ENCODE measurements at places on chromosomes 6 and 20. TPM values are rescaled to one million over a fixed set of nuclear protein-coding genes. Genes with fewer than 3 reads are reported as not detected.

PPP1R10 gene
- total RNA-seq: 67.4 TPM

GRCh38 chr6:10838794-10839333 lies 525 bp upstream of the MAK start:
- peaks cover 31% of the 10 kb centered on the region for H3K4me1 ChIP-seq
- DNase-seq: peak; percentile 63
- H3K4me3 ChIP-seq: peak overlapping the region; percentile 73
- H3K27ac ChIP-seq: peak overlapping the region; percentile 98
- peaks cover 45% of the 10 kb centered on the region for H3K27me3 ChIP-seq

DNA sequence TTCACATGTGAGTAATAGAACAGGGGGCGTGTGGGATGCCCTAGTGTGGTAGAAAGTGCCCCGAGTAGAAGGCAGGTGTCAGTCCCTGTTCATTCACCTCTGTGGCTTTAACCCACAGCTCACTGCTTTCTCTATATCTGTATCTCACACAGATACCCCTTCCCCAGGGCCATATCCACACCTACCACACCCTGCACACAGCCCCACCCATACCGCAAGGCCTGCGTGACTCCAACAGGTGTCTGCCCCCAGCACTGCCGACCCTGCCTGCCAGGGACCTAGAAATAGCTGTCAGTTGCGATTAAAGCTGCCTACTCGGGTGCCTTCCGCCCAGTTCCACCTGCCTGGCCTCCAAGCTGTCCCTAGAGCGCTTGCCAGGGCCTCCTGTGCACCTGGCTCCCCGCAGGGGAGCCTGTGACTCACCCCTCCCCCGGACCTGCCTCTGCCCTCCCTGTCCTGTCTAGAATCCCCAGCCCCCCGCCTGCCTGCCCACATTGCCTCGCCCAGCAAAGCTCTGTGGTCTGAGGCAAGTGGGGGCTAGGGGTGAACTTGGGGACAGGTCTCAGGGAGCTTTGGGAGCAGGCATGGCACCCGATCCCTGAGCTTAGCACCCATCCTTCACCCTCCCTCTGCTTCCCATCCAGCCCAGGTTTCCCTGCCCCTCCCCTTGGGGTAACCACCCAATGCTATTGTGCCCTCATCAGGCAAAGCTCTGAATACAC lies 38.3 kb upstream of the ID1 start:
- peaks cover 27% of the 10 kb centered on the region for H3K4me1 ChIP-seq
- H3K4me3 ChIP-seq: no peak overlapping the region
- H3K27ac ChIP-seq: peak overlapping the region; percentile 40
- peak; percentile 48 for DNase-seq
- H3K27me3 ChIP-seq: no peaks in the 10 kb centered on the region

DNA sequence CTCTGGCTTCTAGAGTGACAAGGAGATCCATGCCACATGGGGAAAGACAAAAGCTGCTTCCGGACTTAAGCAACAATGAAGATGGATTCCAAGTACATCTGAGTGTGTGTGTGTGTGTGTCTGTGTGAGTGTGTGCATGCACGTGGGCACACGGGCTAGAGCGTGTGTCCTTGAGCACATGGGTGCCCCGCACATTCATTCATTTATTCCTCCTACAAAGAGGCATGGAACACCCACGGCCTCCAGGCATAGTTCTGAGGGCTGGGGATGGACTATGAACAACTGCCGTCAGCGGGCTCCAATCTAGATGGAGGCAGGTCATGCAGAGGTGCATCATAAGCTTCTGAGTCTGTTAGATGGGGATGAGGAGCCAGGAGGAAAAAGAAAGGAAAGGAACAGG lies 49.1 kb downstream of the GRM4 start:
- H3K4me1 ChIP-seq: no peaks in the 10 kb centered on the region
- H3K4me3 ChIP-seq: no peak overlapping the region
- H3K27me3 ChIP-seq: peaks cover 27% of the 10 kb centered on the region
- H3K27ac ChIP-seq: no peak overlapping the region

GRCh38 chr6:130758813-130759212 lies 68.4 kb upstream of the SMLR1 start:
- no peaks in the 10 kb centered on the region for H3K27me3 ChIP-seq
- no peaks in the 10 kb centered on the region for H3K36me3 ChIP-seq
- H3K4me1 ChIP-seq: peaks cover 4% of the 10 kb centered on the region

- H3K27ac ChIP-seq: no peak overlapping the region
- peaks cover 4% of the 10 kb centered on the region for H3K36me3 ChIP-seq
- no peaks in the 10 kb centered on the region for H3K4me1 ChIP-seq
- no peak overlapping the region for H3K4me3 ChIP-seq
- no peaks in the 10 kb centered on the region for H3K27me3 ChIP-seq
Observed at GRCh38 chr20:35263532-35264341, 14.2 kb downstream of the MMP24OS start.

Measured in activated CD4-positive, alpha-beta memory T cell treated with anti-CD3 and anti-CD28 coated beads for 36 hours (primary cell).